ENCODE measurements at places on chromosomes 7 and 10.

DNA sequence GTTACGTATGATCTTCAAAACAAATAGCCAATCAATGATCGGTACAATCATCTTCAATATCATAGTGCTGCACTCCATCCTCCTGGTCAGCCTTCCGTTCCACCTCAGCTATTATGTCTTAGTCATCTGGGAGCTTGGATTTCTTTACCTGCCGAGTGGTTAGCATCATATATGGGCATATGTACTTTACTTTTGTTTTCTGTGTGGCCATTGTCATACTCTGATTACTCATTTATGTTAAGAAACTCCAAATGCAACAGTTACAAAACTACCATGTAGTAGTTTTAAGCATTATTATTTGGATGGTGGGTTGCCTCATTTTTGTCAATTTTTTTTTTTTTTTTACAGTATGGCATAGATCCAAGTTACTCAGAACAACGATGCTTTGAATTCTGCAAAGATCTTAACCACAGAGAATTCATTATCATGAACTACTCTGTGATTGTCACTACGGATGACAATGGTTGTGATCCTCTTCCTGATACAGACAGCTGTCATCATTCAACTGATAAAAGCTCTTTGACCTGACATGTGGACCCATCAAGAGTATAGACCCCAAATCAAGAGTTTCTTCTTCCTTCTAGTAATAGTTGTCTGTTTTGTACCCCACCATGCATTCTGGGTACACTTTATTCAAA, 52.1 kb upstream of the NME8 start:
- no peak for DNase-seq

DNA sequence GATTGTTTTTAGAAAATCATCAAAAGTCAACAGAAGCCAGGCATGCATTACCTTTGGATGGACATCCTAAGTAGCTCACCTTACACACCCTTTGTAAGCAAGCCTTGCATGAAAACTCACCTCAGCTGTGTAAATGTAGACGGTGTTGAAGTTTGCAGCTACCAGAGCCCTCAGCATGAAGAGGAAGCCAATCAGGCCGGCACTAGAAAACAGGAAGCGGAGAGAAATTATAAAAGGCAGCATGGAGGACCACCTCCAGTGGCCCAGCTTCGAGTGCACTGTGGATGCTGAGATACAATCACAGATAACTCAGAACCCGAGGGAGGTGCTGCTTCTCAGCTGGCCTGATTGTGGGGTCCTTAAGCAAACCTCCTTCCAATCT, 75.3 kb downstream of the SVOPL start:
- no peak for DNase-seq

- no peak for DNase-seq
Measured at GRCh38 chr7:38940774-38941173, 31.8 kb upstream of the VPS41 start.

- no peak for DNase-seq
Measured at GRCh38 chr7:31500656-31501055, 13.2 kb upstream of the ITPRID1 start.

GRCh38 chr7:158362001-158362400, 225.6 kb downstream of the PTPRN2 start:
- no peak for DNase-seq

- DNase-seq = no peak
Measured at GRCh38 chr7:123351027-123351426, 151.3 kb upstream of the SLC13A1 start.

DNA sequence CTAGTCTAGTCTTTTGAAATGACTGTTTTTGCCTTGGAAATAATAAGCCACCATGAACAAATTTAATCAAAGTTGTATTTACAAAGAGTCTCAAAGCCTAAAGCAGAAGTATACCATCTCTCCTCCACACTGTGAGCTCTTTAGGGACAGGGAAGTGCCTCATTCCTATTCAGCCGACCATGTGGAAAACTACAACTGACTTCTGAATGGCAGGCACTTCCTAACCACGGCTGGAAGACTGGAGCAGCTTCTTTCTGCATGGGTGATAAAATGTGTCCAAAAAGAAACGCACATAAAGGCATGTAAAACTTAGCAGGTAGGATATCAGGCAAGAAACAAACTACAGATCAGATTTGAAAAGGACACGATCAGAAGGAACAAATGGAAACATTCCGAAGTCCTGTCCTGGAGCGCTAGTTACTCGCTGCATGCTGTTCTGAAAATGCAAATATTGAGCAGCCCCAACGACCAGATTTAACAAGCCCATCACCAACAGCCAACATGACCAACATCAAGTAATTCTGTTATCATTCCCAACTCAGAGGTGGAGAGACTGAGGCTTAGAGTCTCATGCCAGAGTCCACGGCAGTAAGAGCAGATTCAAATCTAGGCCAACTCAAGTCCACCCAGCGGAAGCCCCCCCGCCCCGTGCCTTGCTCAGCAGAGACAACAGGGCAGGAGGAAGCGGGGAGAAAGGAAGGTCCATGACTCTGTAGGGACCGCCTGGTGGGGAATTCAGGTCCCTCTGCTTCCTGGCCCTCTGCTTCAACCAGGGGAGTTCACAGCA, 26.5 kb downstream of the CTBP2 start:
- DNase-seq = no peak

GRCh38 chr10:64275774-64276173, 754.6 kb downstream of the REEP3 start:
- no peak for DNase-seq

DNA sequence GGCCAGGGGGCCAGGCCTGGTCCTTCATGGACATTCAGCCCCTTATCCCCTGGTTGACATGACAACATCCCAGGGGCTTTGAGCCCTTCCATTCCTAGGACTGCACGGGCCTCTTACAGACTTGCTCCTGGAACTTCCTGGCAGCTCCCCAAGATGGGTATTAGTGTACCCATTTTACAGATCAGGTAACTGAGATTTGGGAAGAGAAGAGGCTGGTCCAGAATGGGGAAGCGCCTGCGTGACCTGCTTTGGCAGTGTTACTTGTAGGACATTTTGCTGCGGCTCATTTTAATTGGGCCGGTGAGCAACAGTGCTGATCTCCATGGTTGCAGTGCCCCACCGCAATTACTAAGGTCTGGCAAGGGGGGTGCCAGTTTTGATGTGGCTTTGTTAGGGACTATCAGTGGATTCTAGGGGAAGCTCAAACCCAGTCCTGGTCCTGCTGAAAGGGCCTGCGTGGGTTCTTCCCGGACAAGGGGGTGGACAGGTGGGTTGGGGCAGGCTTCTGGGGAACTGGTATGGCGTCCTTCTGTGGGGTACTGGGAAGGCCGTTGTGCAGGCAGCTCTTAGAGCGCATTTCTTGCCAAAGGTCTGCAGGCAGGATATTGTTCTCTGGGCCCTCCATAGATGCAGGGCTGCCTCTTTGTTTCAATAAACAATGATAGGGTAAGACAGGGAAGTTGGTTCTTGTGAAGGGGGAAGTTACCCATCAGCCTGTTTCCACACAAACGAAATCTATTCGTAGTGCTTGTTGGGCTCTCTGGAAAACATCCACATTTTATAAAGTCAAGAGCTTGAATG, 137.6 kb downstream of the RGS10 start:
- DNase-seq = no peak
